ENCODE measurements at places on chromosomes 12 and 14. TPM values are rescaled to one million over a fixed set of nuclear protein-coding genes. Genes with fewer than 3 reads are reported as not detected.

Gene TEX52
- total RNA-seq, result not detected

Gene AQP6
- total RNA-seq, result not detected

Gene KRT80
- total RNA-seq, result 36.8 TPM

Gene KSR2
- 0.71 TPM for total RNA-seq

Gene KLHDC1
- total RNA-seq, result 0.16 TPM

Gene ZNF10
- 1.6 TPM for total RNA-seq

Gene CEBPE
- not detected for total RNA-seq

Gene MEG3
- 52.4 TPM for total RNA-seq

Gene GNB3
- 1.9 TPM for total RNA-seq
